Muscle of leg (tissue), 16 donors: ENCODE measurements at places on chromosomes 2 and 18. TPM values are rescaled to one million over a fixed set of nuclear protein-coding genes. Genes with fewer than 3 reads are reported as not detected.

ST6GAL2 gene
- 4.4 TPM for total RNA-seq

RAD51AP2 gene
- total RNA-seq = under 0.01 TPM

AKAIN1 gene
- 0.18 TPM for total RNA-seq

KIAA2012 gene
- total RNA-seq = 0.31 TPM

SRD5A2 gene
- total RNA-seq = under 0.01 TPM

NETO1 gene
- total RNA-seq = 0.09 TPM

VIT gene
- total RNA-seq = 9.6 TPM

DCDC2C gene
- 0.18 TPM for total RNA-seq

CNDP1 gene
- 0.13 TPM for total RNA-seq

GRCh38 chr18:26157326-26157725 is 23.7 kb downstream of the PSMA8 start:
- H3K4me3 ChIP-seq = no peak overlapping the region
- DNase-seq = no peak
- no peaks in the 10 kb centered on the region for H3K27me3 ChIP-seq
- H3K27ac ChIP-seq = no peak overlapping the region

DNA sequence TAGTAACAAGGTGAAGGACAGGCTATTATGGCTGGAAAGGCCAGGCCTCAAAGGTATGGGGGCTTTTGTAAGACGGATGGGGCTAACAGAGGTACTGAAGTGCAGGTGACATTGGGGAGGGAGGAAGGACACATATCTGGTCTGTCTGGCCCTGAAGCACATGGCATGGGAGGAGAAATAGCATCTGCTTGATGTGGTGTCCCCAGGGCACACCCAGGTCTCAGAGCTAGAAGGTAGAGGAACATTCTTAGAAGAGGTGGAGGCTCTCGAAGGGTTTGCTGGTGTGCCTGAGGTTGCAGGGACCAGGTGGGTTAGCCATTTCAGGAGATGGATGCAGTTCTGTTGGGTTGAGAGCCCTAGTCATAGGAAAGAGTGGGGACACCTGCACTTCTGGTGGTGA is 9.5 kb downstream of the RALB start:
- H3K27me3 ChIP-seq = no peaks in the 10 kb centered on the region
- no peak overlapping the region for H3K27ac ChIP-seq
- no peak overlapping the region for H3K4me3 ChIP-seq
- no peak for DNase-seq

- H3K27me3 ChIP-seq = no peaks in the 10 kb centered on the region
- H3K4me3 ChIP-seq = peak overlapping the region; percentile 79
- no peak for DNase-seq
- H3K27ac ChIP-seq = peak overlapping the region; percentile 95
- peaks cover 69% of the 10 kb centered on the region for H3K36me3 ChIP-seq
Measured at GRCh38 chr2:27379836-27380625, 503 bp downstream of the ZNF513 start.

GRCh38 chr2:238945433-238946150 is 97.7 kb downstream of the TWIST2 start:
- H3K27ac ChIP-seq = no peak overlapping the region
- DNase-seq = no peak
- H3K4me1 ChIP-seq = peaks cover 3% of the 10 kb centered on the region
- no peaks in the 10 kb centered on the region for H3K36me3 ChIP-seq
- no peak overlapping the region for H3K4me3 ChIP-seq

GRCh38 chr2:143645921-143646645 is 516.9 kb downstream of the ARHGAP15 start:
- no peak for DNase-seq
- no peaks in the 10 kb centered on the region for H3K27me3 ChIP-seq
- H3K27ac ChIP-seq = no peak overlapping the region
- H3K4me3 ChIP-seq = no peak overlapping the region
- no peaks in the 10 kb centered on the region for H3K36me3 ChIP-seq

DNA sequence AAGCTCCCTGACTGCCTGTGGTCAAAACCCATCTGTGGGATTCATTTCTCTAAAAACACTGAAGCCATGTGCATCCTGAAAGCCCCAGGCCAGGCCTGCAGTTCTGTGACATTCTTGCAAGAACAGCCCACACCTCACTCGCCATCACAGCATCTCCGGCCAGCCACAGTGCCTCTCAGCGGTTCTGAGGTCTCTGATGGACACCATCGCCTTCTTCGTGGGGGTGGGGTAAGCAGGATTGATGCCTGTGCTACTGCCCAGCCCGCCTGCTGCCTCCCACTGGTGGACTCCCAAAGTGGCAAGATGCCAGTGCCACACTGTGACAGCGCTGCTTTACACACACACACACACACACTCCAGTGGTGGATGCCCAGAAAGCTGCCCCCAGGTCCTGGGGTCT is 5.2 kb upstream of the PRLH start:
- H3K27me3 ChIP-seq = peaks cover 29% of the 10 kb centered on the region
- H3K4me3 ChIP-seq = no peak overlapping the region
- H3K4me1 ChIP-seq = peaks cover 13% of the 10 kb centered on the region

DNA sequence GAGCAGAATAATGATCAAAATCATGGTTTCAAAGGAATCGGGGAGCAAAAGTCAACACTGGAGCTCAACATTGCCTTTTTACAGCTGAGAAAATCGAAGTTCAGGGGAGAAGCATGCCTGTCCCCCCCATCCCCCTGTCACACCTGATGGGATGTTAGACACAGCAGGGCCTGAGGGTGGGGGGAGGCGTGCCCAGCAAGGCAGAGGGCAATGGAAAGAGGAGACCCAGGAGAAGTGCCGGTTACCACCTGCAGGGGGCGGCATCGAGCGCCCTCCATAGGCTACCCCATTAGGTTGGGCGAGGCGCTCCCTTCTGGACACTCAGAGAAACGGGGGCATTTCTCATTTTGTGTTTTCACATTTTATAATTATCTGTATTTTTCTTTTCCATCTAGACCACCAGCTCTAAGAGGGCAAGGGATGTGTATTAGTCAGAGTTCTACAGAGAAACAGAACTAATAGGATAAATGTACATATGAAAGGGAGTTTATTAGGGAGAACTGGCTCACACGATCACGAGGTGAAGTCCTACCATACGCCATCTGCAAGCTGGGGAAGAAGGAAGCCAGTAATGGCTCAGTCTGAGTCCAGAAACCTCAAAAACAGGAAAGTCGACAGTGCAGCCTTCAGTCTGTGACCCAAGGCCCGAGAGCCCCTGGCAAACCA is 271.3 kb downstream of the LRATD1 start:
- H3K27me3 ChIP-seq = no peaks in the 10 kb centered on the region
- H3K36me3 ChIP-seq = no peaks in the 10 kb centered on the region
- H3K4me3 ChIP-seq = no peak overlapping the region
- H3K4me1 ChIP-seq = no peaks in the 10 kb centered on the region
- no peak for DNase-seq

DNA sequence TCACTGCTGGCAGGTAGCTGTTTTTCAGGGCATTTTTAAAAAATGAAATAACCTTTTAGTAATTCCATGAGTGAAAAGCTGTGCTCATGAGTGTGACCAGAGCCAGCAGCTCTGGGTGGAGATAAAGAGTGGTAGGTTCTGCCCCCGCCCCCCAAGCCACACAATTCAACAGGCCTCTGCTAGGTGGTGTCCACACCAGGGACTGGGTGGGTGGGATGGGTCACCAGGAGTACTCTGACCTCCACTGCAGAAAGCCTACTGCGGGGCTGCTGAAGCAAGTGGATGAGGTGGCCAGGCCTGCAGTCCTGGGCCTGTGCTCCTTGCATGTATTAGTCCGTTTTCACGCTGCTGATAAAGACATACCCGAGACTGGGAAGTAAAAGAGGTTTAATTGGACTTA is 15.3 kb downstream of the PARD6G start:
- H3K36me3 ChIP-seq = no peaks in the 10 kb centered on the region
- no peak overlapping the region for H3K27ac ChIP-seq
- H3K4me3 ChIP-seq = no peak overlapping the region
- DNase-seq = no peak
- no peaks in the 10 kb centered on the region for H3K4me1 ChIP-seq
- H3K27me3 ChIP-seq = no peaks in the 10 kb centered on the region

- no peaks in the 10 kb centered on the region for H3K36me3 ChIP-seq
- H3K4me3 ChIP-seq = no peak overlapping the region
- DNase-seq = no peak
Measured at GRCh38 chr2:16461672-16462071, 204.0 kb downstream of the CYRIA start.

DNA sequence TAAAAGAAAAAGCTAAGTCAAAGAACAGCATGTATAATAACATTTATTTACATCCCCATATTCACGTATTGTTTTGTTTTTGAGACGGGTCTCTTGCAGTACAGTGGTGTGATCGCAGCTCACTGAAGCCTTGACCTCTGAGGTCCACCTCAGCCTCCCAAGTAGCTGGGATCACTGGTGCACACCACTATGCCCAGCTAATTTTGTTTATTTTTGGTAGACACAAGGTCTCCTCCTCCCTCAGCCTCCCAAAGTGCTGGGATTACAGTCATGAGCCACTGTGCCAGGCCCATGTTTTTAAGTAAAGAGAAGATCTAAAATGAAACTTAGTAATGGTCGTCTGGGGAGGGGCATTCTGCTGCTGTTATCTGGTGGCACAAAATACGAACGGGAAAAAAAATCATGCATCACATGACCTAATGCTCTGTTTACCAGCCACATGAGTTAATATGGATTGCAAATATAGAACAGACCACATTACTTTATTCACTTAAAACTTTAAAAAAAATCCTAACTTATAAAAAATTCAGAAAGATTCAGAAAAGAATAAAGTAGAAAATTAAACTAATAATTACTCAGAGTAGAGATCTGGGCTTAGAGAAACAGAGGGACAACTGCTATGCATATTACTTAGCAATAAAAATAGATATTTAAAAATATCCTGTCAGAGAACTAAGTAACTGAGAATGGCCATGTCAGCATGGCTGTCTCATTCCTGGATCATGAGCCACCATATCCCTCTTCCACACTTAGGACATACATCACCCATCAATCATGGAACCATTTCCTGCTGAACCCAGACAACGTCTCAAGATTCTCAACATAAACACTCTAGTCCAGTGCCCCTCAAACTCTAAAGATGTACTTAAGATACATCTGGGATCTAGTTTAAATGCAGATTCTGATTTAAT is 7.3 kb downstream of the MMADHC start:
- DNase-seq = peak; percentile 51
- H3K36me3 ChIP-seq = peaks cover 23% of the 10 kb centered on the region
- H3K4me1 ChIP-seq = peaks cover 2% of the 10 kb centered on the region
- H3K4me3 ChIP-seq = no peak overlapping the region
- H3K27me3 ChIP-seq = no peaks in the 10 kb centered on the region

GRCh38 chr2:38824906-38825305 is 46.9 kb downstream of the GEMIN6 start:
- no peaks in the 10 kb centered on the region for H3K4me1 ChIP-seq
- H3K27me3 ChIP-seq = no peaks in the 10 kb centered on the region
- no peak overlapping the region for H3K4me3 ChIP-seq
- H3K27ac ChIP-seq = no peak overlapping the region

DNA sequence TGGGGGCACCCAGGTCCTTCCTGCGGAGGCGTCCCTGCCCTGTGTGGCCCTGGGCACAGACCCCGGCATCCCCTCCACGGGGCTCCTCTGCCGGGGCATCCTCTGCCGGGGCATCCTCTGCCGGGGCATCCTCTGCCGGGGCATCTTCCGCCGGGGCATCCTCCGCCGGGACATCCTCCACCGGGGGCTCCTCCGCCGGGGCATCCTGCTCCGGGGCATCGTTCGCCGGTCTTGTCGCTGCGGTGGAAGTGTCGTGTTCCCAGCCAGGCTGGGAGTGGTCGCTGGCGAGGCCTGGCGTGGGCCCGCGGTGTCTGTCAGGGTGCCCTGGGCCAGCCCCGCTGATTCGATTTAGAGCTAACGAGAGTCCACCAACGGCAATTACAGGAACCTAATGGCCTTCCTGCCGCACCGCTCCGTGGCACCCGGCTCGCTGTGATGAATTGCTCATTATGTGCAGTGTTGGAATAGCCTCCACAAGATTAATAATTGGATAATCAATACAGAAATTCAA is 115.1 kb downstream of the NFATC1 start:
- no peak for DNase-seq
- no peak overlapping the region for H3K4me3 ChIP-seq
- H3K36me3 ChIP-seq = peaks cover 12% of the 10 kb centered on the region
- peaks cover 2% of the 10 kb centered on the region for H3K27me3 ChIP-seq

DNA sequence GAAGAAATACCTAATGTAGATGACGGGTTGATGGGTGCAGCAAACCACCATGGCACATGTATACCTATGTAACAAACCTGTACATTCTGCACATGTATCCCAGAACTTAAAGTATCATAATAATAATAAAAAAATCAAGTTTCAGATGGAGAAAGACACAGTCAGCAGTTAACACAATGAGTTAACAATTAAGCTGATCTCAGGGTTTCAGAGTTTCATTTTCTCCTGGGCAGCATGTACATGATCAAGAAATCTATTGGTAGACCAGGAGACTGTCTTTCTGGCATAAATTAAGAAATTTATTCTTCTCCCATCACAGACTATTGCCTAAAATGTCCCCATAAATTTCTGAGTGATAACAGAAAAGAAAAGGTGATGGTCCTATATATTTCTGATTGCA is 155.3 kb downstream of the RAD51AP2 start:
- no peak for DNase-seq
- no peak overlapping the region for H3K27ac ChIP-seq
- H3K36me3 ChIP-seq = no peaks in the 10 kb centered on the region
- no peaks in the 10 kb centered on the region for H3K27me3 ChIP-seq
- H3K4me1 ChIP-seq = no peaks in the 10 kb centered on the region

DNA sequence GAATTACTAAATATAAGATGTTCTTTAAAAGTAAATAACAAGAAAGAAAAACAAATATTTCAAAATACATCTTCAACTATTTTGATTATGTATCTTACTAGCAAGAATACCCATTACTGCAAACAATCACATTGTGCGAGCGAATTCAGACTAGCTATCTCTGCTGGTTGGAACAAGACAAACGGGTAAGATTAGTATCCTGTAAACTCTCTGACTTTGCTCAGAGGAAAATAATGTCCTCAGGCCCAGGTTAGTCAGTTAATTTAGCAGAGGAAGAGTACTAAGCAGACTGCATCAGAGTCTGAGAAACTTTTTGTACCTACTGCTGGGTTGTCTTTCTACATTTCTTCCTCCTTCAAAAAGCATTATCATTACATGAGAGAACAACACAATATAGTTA is 50.4 kb upstream of the MCM6 start:
- H3K4me1 ChIP-seq = no peaks in the 10 kb centered on the region
- no peak overlapping the region for H3K4me3 ChIP-seq
- peaks cover 11% of the 10 kb centered on the region for H3K36me3 ChIP-seq
- no peaks in the 10 kb centered on the region for H3K27me3 ChIP-seq
- no peak for DNase-seq

- H3K27me3 ChIP-seq = no peaks in the 10 kb centered on the region
- no peaks in the 10 kb centered on the region for H3K4me1 ChIP-seq
- H3K4me3 ChIP-seq = no peak overlapping the region
- H3K27ac ChIP-seq = no peak overlapping the region
- no peaks in the 10 kb centered on the region for H3K36me3 ChIP-seq
Measured at GRCh38 chr2:233815861-233816260, 37.7 kb downstream of the MROH2A start.

DNA sequence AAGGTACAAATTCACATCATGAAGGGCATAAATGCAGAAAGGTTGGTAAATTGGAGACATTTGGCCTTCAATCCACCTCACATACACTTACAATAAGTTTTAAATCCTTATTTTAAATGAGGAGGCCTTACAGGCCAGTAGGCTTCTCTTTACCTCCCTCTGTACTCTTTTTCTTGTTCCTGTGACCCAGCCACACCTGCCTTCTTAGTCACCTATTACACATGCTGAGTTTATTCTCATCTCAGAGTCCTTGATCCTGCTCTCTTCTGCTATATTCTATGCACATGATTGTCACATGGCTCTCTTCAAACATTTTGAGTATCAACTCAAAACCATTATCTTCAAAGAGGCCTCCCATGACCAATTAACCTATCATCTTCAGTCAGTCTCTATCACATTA is 491.5 kb downstream of the SATB2 start:
- no peaks in the 10 kb centered on the region for H3K27me3 ChIP-seq
- H3K4me3 ChIP-seq = no peak overlapping the region
- H3K27ac ChIP-seq = no peak overlapping the region
- no peaks in the 10 kb centered on the region for H3K4me1 ChIP-seq
